Tongue (tissue), 3 donors: ENCODE measurements at places on chromosomes 3 and 15.

DNA sequence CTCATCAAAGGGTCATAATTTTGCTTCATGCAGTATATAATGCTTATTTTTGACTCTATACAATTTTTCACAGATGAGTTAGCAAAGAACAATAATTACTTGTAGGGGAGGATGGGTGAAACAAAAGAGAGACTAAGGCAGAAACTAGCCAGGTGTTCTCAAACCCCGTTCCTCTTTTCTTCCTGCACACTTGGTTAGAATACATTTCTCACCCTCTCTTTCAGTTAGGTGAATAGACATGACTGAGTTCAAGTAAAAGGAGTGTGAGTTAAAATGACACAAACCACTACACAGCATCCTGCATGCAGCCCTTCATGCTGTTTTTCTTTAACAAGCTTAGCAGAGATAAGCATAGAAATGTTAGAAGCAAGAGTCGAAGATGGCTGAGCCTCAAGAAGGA, 922.2 kb downstream of the TBL1XR1 start:
- no peak for DNase-seq

DNA sequence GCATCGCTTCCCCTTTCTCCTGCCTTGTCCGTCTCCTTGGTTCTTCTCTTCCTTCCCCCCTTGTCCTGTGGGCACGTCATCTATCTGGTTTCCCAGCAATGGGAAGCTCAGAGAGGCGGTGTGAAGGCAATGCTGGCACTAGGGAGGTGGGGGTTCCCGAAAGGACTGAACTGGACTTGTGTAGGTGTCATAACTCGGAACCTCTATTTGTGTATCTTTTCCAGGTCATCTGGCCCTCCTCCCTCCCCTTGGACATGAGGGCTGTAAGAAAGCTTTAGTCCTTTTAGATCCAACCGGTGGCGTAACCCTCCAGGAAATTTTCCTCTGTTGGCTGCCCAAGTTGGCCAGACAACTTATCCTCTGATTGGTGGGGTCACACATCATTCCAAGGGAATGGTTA, 231.5 kb upstream of the TLE3 start:
- DNase-seq, result no peak

DNA sequence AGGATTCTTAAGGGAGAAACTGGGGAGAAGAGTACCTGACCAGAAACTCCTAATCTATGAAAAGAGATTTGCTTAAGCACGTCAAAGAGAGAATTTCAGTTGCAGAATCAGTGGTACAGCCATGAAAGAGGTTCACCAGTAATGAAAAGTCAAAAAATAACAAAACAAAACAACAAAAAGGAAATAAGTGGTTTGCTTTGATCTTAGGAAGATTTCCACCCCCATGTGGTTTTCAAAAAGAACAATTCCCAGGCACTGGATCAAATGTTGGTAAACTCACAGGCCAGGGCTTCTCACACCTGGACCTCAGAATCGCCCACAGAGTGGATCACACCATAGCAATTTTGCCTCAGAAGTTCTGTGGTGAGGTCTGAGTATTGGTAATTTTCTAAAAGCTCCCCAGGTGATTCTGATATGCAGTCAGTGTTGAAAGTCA, 67.5 kb downstream of the TMEM39A start:
- DNase-seq, result no peak

DNA sequence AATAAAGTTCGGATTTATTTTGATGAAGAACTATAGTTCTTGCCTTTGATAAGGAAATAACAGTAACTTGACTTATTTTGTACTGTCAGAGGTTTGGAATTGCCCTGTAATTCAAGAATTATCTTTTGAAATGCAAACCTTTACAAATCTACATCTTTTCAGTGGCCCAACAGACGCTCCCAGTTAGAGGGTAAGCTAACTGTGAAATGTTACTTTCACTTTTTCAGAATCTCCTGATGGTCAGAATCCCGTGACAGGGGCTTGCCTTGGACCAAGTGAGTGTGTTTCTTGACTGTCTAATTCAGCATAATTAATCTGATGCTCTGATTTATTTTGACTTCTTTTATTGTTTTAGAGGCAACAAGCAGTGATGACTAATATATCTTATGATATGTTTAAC, 262.5 kb downstream of the PLOD2 start:
- DNase-seq, result no peak

- peak; percentile 14 for DNase-seq
Measured at GRCh38 chr3:57557085-57557537, 1.0 kb downstream of the PDE12 start.

DNA sequence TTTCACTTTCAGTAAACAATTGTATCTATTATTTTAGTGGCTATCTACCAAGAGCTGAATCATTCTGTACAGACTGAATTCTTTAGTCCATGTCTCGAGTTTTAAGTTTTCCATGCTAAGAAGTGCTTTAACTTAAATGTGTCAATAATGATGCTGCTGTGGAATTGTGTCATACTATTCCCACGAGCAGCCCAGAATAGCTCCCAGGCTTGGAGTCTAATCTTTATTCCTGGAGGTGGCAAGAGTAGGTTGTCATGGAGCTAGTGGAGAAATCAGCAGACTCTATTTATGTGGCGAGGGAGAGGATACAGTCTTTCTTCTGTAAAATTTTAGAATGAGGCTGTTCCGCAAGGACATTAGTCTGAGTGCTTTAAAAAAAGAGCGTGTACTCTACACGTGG, 207.2 kb downstream of the ROBO2 start:
- no peak for DNase-seq

DNA sequence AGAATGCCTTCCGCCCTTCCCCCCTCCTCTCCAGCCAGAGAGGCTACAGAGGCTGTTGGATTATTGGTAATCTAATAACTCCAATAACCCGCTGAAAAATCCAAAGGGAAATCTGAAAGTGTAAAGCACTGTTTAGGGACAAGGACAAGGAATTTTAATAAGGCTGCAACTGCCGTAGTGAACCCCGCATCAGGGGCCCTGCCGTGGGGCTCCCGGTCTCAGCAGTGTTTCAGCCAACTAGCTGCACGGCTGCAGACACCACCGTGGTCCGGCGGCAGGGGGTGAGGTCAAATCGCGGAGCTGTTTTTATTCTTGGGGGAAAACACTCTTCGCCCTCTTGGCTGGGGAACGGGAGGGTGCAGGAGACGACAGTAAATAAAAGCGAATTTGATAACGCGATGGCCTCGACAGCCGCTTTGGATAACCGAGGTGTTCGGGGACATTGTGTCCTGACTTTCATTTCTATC, 6.1 kb downstream of the BCL6 start:
- no peak for DNase-seq

DNA sequence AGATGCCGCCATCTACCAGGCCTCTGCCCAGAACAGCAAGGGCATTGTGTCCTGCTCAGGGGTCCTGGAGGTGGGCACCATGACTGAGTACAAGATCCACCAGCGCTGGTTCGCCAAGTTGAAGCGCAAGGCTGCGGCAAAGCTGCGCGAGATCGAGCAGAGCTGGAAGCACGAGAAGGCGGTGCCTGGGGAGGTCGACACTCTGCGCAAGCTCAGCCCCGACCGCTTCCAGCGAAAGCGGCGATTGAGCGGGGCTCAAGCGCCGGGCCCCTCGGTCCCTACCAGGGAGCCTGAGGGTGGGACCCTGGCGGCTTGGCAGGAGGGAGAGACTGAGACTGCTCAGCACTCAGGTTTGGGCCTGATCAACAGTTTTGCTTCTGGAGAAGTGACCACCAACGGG, 22.6 kb downstream of the ALPK3 start:
- DNase-seq, result no peak

DNA sequence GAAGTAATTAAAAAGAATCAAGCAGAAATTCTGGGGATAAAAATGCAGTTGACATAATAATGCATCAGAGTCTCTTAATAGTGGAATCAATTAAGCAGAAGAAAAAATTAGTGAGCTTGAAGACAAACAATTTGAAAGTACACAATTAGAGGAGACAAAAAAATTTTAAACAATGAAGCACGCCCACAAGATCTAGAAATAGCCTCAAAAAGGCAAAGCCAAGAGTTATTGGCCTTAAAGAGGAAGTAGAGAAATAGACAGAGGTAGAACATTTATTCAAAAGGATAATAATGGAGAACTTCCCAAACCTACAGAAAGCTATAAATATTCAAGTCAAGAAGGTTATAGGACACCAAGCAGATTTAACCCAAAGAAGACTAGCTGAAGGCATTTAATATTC, 113.3 kb downstream of the TBC1D2B start:
- no peak for DNase-seq

DNA sequence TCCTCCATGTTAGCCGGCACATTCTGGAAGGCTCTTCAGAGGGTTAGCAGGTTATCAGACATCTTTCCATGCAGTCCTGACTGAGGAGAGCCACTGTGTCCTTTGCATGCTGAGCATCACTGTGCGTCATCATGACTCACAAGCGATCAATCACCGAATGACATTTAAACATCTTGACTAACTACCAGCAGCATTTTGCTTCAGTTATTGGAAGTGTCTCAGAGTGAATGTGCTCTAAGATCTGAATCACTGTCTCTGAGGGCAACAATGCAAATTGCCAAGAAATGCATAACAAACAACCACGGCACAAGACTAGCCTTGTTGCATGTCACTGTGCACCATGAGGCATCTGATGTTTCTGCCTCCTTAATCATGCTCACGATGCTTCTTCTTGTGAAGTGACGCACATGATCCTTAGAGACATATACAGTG, 18.3 kb upstream of the ATP8B4 start:
- no peak for DNase-seq

GRCh38 chr3:84820906-84821305, 137.9 kb upstream of the CADM2 start:
- DNase-seq, result no peak

DNA sequence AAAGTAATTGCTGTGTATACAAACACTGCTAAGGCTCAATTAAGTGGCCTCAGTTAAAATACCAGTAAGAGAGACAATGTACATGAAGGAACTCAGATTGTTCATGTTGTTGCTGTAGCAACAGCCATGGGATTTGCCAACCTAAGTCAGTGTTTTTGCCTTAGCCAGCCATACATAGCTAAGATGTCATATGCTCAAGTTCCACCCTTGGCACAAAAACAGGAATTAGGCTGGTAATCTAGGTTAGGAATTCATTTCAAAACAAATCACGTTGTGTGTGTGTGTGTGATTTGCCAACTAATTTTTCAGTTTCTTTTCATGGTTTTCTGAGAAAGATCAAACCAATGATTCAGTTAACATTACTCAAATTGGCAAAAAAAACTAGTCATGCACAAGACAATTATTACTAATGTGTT, 143.7 kb upstream of the KCNMB2 start:
- DNase-seq, result peak; percentile 78

DNA sequence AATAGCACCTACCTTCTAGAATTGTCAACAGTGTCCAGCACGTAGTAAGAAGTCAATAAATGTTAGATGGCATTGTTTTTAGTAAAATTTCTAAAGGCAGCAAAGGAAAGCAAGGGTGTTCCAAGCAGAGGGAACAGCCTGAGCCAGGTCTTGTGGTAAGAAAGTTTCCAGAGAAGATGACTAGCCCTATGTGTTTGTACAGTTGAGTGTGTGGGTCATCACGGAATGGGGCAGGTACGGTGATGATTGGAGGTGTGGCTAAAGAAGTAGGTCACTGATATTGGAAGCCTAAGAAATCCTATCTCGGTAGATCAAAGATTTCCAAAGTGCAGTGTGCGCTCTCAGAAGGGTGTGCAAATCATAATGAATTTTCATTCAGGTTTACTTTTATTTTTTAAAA, 94.2 kb upstream of the BCL6 start:
- no peak for DNase-seq

DNA sequence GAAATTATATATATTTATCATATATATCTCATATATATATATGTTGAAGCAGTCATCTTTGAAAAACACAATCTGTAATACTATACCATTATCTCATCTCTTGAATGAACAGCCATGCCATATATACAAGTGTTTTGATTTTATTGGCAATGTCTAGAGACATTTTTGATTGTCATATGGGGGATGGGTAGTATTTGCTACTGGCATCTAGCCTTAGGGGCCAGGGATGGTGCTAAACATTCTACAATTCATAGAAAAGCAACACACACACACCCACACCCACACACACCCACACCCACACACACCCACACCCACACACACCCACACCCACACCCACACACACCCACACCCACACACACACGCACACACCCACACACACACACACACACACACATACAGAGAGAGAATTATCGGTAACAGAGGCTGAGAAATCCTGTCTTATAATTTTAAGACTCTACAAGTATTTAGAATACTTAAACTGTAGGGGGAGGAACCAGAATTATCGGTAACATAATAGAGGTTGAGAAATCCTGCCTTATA, 11.1 kb upstream of the PIK3R4 start:
- no peak for DNase-seq

DNA sequence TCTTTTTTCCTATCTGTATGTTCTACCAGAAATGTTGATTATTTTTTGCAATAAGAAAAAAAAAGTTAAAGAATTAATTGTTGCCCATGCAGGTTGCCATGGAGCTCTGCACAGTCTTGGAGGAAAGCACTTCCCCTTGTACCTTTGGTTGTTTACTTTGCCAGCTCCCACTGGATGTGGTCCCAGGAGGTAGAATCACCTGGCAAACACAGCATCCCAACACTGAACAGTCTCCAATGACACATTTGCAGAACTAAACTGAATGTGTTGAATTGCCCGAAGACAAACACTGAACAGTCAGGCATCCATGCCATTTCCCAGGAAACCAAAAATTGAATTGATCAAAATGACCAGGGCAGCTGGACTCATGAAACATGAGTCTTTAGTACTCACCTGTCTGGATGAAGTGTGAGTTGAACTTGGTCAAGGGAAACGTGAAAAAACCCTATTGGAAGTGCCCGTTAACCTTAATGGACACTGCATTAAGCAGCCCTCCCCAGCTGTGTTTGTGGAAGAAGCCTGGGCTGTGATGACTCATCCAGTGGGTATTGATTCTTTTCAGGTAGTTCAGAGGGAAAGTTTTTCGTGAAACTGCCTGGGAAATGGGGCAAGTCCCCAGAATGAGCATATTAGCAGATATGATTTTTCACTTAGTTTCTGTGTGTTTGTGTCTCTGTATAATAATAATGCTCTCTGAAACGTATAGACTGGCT, 284.7 kb upstream of the STT3B start:
- no peak for DNase-seq

DNA sequence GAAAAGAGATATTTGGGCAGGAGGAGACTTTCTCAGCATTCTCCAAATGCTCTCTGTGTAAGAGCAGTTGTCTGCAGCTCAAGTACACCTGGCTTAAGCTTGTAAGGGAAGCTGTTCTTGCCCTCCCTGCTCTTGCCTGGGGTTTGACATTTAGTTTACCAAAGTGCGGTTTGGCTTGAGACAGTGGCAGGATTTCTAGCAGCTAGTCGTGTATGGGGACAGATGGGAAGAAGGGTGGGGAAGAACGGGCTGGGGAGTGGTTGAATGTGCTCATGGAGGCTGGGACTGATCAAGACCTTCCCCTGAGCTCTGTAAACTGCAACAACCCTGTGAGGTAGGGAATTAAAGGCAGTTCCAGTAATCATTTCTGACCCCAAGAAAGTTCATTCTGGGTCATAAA, 39.8 kb downstream of the SQOR start:
- peak; percentile 5 for DNase-seq

- DNase-seq, result no peak
Measured at GRCh38 chr15:44075535-44075934, 119.5 kb downstream of the FRMD5 start.

DNA sequence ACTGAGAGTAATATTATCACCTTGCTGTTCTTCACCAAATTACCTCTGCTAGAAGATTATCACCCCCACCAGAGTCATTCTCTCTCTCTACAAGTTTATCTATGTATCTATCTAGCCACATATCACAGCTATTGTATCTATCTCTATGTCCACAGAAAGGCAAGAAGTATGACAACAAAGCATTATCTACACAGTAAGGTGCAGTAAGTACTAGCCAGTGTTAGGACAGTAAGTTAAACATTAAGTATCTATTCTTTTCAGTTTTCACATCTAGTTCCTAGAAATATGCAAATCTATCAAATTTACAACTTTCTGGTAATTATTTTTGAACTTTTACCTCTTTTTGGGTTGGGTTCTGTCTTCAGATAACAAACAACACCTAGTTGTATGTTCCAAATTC, 26.5 kb upstream of the XXYLT1 start:
- no peak for DNase-seq
